GM06990 (cell line): ENCODE measurements at places on chromosomes 7 and 10.

GRCh38 chr7:151631953-151632749 lies 112.5 kb upstream of the RHEB start:
- peak; percentile 92 for DNase-seq

GRCh38 chr7:71776726-71777125 lies 635.4 kb downstream of the CALN1 start:
- DNase-seq = no peak

DNA sequence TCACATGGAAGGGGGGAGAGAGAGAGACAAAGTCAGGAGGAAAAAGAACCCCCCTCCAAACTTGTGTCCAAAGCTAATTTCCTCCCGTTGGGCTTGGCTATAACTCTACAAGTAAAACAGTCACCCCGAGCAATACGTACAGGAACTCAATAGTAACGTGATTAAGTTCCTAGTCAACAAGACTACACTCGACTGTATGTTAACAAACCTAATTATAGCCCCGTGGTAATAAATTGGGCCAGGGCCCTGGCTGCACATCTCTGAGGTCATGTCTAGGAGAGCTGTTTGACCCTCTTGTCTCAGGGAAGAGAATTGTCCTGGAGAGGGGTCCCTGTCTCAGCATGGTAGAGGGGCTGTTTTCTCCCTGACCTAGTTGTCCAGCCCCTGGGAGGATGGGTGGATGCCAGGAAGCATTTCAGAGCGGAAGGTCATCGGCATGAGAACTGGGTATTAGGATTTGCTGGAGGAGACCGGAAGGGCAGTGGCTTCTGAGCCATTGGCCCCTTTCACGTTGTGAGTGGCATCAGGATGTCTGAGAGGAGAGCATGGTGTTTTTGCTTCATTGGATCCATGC lies 60.2 kb upstream of the COMTD1 start:
- no peak for DNase-seq

GRCh38 chr7:1674161-1675035 lies 4.3 kb downstream of the ELFN1 start:
- no peak for DNase-seq

GRCh38 chr7:43535810-43536585 lies 46.9 kb upstream of the STK17A start:
- DNase-seq = no peak

- no peak for DNase-seq
Observed at GRCh38 chr7:135177028-135177696, 6.7 kb upstream of the CYREN start.

DNA sequence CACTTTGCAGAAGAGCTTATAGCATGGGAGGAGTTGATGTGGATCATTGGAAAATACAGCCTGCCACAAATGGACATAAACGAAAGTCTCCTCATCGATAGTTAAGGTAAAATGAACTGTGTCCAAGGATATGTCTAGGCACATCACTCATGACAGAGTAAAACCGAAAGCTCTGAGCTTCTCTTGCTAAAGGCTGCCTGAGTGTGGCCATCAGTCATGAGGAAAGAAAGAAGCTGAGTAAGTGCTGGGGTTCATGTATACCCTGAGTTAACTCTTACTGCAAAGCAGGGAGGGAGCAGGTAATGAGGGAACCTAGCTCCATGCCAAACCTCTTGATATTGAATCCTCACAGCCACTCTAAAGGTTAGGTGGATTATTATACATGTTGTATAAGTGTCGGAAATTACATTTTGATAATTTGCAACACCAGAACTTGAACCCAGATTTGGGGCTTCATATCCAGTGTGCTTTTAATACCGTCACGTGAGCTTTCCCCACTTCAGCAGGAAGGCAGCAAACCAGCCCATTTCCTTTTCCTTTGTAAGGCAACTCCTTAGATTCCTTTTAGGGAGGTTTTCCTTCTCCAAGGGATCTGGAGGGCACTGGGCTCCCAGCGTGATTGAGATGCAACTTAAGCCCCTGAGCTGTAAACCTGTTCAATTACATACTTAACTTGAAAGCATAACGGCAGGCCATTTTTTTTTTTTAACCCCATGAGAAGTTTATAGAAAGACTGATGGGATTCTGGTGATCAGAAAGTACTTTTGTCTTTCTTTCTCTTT lies 215.0 kb downstream of the PHF14 start:
- no peak for DNase-seq

DNA sequence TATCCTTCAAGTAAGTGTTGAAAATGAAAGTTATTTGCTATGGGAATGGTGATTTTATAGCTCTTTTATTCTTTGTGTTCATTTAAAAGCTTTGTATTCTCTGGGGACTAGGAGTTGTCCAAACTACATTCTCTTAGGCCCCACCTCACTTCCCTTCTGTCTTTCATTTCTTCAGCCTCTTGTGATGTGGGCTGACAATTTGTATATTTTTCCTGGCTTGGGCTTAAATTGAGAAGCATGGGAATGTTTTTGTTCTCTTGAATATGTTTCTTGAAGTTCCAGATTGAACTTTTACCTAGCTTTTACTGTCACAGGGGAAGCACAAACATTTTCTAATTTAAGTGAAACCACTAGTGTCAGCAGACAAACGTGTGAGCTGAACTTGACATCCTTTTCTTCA lies 27.9 kb downstream of the BBS9 start:
- no peak for DNase-seq

DNA sequence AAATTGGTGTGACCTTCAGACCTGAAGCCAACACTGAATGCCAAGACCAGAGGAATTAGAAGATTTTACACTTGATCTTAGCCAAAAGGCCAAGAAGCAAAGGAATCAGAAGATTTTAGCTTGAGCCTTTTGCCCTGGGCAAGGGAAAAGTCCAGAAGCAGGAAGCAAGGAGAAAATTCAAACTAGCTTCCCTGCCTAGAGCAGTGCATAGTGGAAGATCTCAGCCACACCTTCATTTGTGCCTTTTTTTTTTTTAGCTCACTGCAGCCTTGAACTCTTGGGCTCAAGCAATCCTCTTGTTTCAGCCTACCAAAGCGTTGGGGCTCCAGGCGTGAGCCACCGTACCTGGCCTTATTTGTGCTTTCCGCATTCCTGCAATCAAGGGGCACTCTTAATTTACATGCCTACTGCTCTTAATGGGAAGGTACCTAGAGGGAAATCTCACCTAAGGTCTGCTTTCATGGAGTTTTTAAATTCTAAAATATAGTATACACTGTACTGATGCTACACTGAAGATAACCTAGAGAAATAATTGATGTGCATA lies 8.3 kb upstream of the PIP4K2A start:
- no peak for DNase-seq

GRCh38 chr7:103073989-103074518 lies 542 bp downstream of the FBXL13 start:
- no peak for DNase-seq

GRCh38 chr7:139799586-139799985 lies 21.8 kb upstream of the HIPK2 start:
- no peak for DNase-seq

DNA sequence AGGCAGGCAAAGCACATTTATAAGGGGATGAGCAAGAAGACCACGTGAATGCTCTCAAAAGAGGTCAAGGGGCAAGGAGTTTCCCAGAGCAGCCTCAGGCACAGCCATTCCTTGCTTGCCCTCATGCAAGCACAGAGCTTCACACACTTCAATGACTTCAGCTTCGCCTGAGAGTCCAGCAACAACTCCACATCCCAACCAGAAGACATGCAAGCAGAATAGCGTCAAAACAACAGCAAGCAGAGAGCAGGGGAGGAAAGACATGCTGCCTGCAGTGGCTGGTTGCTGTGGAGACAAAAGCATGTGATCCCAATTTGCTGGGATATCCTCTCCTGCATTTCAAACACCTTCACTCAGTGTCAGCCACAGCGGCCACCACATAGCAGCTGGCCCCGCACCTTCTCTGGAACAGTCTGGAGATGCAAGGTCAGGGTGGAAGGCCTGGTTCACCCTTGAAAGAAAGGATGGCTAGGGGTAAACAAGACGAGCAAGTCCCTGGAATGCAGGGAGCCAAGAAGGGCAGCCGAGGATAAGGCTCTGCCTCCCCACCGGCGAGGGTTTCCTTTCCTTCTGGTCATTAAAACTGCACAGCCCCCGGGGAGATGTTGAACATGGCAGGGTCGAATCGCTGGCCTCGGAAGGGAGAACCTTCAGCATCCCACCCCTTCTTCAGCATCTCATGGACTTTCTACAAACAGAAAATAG lies 60.2 kb upstream of the CAMK2B start:
- DNase-seq = no peak

DNA sequence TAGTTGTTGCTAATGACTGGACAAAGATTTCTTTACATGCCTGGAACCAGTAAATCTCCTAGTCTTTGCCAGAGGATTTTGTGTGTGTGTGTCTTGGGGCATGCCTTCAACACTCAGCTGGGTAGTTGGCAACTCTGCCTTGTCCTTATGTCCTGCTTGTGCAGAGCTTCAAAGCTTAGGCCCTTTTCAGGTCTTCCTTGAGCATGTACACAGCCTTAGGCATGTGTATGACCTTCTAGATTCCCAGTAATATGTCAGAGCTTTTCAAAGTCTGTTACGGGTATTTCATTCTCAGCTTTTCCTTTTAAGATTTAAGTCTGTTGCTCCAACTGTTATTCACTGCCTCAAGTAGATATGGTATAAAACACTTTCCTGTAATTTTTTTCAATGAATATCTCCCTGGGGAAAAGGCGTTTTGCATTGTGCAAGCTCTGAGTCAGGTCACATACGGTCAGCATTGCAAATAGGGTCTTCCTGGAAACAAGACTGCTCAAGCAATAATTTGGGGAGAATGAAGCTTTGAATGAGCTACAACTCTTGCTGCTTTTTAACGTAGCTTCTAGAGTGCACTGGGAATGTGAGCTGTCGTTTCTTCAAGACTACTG lies 25.5 kb downstream of the SHOC2 start:
- no peak for DNase-seq

DNA sequence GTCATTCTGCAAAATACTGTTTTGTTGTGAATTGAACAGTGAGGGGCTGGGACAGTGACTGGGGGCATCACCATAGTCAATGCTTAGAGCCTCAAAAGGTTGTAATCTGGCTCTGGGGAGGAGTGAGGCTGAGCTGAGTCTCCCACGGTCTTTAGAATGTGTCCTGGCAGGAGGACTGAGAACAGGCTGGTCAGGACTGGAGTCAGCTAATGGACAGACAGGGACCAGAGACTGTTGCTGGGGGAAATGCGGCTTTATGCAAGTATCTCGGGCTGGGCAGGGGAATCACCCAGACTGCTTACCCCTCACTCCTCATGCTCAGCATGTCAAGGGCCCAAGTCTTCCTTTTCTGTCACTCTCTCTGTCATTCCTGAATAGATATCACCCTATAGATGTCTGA lies 346.5 kb downstream of the TYW1 start:
- DNase-seq = no peak

GRCh38 chr10:93715345-93715744 lies 13.0 kb upstream of the FRA10AC1 start:
- peak; percentile 60 for DNase-seq

DNA sequence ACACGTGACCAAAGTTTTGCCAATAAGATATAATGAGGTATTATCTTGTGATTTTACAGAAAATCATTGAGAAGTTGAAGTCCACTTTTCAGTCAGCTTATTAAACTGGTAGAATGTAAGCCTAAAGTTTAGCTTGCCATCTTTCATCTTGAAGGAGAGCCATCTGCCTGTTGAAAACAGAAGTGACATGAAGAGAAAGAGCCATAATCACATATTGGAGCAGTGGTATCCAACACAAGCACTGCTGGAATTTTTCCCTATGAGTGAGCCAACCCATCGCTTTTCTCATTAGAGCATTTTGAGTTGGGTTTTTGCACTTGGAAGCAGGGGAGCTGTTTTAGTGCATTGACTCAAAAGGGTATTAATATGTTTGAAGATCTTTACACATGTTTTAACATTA lies 117.6 kb upstream of the FERD3L start:
- no peak for DNase-seq

- DNase-seq = no peak
Observed at GRCh38 chr7:147405621-147406020, 1184.9 kb upstream of the C7orf33 start.
